Endothelial cell (in vitro differentiated cells): ENCODE measurements at places on chromosomes 12 and 14. TPM values are rescaled to one million over a fixed set of nuclear protein-coding genes. Genes with fewer than 3 reads are reported as not detected.
A peak's percentile ranks its signal among the peaks of the same experiment; 100 is the strongest.

DNA sequence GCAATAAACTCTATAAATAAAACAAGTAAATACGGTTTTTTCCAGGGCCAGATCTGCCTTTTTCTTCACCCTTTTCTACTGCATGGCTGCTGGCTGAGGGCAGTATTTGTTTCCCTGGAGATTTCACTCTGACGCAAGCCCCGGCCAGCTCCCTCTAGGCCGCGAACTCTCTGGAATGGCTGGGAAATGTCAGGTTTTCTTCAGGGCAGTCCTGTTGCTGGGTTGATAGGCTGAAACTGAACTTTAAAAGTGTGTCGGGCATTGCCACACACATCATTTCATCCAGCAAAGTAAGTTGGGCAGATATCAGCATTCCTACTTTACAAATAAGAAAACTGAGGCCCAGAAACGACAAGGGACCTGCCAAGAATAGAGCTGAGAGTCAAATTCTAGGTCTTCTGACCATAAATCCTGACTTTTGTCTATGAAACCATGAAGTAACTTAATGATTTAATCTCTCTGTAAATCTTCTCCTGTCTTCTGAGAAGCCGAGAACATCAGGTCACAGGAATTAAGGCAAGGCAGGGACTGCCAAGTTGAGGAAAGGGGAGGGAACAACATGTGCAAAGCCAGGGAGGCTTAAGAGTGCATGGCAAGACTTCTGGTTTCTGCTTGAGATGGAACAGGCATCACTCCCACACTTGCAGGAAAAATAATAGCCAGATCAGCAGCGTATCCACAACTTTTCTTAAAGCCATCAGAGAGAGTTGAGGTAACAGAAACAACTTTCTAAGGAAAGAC, 205.0 kb upstream of the CCDC196 start:
- DNase-seq: no peak

Gene ABCD2
- total RNA-seq: not detected

Gene GALNT16
- 2.8 TPM for total RNA-seq

DNA sequence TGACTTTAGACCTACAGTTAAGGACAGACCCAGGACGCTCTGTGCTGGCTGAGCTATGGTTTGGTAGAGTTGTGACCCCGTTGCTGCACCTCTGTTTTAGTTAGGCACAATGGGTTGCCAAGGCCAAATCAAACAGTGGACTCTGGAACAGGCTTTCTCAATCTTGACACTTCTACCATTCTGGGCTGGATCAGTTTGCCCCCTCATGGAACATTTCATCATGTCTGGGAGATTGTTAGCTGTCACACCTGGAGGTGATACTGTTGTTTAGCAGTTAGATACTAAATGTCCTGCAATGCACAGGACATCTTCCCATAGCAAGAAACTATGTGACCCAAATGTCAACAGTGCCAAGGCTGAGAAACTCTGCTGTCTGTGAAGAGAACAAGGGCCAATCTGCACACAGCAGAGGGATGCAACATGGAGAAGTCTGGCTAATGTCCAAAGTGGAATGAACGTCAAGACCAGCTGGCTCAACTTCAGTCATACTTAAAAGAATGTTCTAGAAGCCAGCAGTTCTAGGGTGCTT, 65.6 kb upstream of the DICER1 start:
- no peak for DNase-seq

DNA sequence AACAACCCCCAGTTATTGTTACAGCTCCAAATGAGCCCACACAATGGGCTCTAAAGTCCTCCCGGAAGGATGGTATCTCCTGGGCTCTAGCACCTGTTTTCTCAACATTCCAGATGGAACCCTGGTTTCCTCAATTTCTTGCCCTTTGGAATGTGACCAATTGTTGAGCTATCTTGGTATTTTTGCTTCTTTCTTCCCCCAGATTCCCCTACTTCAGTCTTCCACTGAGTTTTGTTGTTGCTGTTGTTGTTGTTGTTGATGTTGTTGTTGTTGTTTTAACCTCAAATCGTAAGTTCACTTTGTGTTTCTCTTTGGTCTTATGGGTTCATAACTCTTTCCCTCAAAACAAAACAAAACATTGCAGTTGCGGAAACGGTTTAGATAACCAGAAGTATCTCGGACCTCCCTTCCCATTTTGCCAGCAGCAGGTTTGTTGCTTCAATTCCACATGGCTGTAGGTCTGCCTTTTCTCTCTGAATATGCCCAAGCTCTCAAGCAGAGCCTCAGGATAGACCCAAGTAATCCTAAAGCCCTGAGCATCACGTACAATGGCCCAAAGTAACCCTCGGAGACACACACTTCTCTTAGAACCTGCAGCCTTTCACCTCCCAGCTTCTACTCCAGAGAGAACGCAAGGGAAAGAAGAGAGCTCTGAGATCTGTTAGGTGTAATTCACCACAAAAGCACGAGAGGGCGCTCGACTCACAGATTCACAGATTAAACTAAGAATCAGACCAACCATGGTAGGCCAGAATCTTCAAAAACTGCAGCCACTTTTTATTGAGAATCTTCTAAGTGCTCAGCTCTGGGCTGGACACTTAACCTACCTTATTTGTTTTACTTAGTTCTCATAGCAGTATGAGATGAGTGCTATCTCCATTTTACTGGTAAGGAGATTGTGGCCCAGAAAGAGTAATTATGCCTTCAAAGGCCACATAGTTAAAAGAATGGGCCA, 1.0 kb upstream of the DDX23 start:
- peak; percentile 88 for DNase-seq

- DNase-seq: peak; percentile 22
These were observed 3.5 kb upstream of the NFE2 start for GRCh38 chr12:54304187-54304810.
